M059J (cell line): ENCODE measurements at places on chromosomes 6 and 20.

DNA sequence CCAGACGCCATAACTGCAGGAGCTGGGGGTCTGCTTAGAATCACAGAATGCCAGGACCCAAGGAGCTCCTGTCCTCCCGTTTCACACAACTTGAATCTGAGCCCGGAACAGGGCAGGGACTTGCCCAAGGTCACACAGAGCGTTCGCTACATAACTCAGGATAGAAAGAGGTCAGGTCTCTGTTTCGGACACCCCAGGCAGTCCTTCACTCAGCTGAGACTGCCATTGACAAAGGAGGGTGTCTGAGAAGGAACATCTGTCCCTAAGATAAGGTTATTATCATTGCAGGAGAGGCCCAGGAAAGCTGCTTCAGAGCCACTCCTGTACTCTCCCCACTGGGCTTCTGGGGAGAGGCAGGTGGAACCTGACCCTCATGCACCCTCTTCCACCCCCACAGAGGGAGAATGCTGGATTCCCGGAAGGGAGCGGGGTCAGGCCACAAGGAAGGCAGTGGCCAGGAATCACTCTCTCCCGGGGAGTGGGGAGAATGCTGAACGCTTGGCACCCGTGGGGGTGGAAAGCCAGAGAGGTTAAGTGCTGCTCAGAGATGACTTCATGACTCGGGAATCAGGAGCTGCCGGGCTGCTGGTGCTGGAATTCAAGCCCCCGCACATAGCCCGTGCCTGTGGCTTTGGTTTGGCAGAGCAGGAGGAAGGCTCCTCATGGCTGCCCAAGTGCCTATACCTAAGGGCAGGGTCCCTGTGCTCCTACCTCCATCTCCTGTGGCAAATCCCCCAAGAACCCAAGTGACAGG, 10.7 kb downstream of the SDC4 start:
- peak; percentile 97 for DNase-seq

DNA sequence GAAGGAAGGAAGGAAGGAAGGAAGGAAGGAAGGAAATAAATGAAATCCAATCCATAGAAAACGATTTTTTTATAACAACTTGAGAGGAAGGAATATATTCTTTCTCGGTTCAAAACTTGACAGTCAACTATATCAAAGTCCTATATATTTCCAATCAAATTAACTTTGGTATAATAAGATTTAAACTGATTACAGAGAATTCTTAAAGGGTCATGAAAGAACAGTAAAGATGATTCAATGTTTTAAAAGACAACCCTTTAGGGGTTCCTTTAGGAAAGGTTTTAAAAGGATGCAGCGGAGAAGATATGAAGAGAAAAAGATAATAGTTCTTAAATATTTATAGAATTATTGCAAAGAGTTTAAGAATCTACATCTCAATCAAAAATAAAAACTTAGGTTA, 61.2 kb downstream of the ME1 start:
- DNase-seq, result no peak

GRCh38 chr6:90406142-90406794, 109.6 kb upstream of the BACH2 start:
- peak; percentile 79 for DNase-seq

- DNase-seq, result no peak
Measured at GRCh38 chr6:111306104-111306888, 176.7 kb downstream of the REV3L start.

- peak; percentile 86 for DNase-seq
Measured at GRCh38 chr6:125201961-125202729, 48.6 kb downstream of the TPD52L1 start.

DNA sequence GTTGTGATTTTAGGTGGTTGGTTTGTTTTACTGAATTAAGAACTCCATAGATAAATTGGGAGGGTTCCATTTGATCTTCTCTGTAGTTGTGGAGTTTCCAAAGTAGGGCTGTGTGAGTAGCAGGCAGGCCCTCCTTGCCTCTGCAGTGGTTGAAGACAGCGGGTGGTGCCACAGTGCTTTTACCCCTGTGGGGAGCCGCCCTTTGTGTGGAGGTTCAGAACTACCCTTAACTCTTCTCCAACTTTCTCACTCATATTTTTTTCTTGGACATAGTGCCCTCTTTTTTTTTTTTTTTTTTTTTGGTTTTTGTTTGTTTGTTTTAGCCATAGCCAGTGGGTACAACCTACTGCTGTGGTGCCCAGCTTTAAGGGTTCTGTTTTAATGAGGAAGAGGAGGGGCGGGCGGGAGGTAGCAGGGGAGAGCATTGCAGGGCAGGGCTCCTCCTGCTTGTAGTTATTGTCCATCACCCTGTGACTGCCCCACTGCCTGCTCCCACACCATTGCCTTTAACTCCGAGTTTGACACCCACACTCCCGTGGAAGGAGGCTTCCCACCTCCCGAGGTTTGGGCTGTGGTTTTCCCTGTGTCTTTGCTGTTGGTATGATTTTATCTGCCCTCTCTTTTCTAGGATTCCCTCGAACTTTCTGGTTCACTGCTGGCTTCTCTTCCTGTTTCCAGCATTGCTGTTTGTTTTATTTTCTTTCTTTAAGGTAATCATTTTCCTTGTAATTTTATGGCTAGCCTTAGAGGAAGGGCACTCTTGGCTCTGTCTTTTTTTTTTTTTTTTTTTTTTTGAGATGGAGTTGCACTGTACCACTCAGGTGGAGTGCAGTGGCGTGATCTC, 50.7 kb downstream of the TIAM2 start:
- DNase-seq, result peak; percentile 28

DNA sequence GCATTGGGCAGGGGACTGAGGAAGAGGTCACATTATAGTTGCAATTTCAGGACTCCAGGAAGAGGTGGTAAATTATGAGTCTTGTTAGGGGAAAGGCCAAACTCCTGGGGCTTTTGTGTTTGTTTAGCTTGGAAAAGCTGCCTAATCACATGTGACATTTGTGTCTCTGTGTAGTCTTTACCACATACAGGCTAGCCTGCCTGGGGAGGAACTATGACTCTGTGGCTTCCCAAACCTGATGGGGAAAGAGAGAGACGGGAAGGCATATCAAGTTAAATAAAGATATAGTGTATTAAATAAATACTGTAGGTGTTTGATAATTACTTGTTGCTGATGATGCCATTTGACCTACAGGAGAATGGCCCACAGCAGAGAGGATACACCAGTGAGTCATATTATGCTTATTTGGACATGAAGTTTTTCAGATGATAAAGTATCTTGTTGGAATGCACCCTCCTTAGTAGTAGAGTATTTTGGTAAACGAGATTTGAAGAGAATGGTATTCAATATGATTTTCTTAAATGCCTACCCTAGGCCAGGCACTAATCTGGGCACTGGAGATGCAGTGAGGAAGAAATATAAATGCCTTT, 4.0 kb downstream of the BLTP3A start:
- peak; percentile 63 for DNase-seq

- no peak for DNase-seq
Measured at GRCh38 chr6:44011350-44011920, 115.8 kb downstream of the MRPL14 start.

DNA sequence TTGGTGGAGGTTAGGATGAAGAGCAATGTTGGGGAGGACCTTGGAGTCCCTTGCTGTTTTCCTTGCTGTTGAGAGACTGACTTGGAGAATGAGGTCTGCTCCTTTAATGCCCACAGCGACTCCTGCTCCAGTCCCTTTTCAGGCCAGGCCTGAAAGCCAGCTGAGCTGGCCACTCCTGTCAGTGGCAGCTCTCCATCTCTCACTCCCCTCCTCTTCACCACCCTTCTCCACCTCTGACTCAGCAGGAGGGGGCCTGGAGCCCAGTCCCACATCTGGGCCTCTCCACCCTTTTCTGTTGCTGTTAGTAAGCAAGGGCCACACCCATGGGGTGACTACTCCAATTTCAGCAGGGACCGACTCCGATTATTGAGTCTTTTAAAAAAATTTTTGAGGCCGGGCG, 2.2 kb downstream of the SNX21 start:
- no peak for DNase-seq

- DNase-seq, result no peak
Measured at GRCh38 chr6:14477559-14477958, 360.0 kb downstream of the CD83 start.
